HT-29 (cell line): ENCODE measurements at places on chromosomes 6 and 20. TPM values are rescaled to one million over a fixed set of nuclear protein-coding genes. Genes with fewer than 3 reads are reported as not detected.

- no peak for DNase-seq
Observed at GRCh38 chr6:104995989-104996617, 39.2 kb downstream of the LIN28B start.

GRCh38 chr6:119280668-119281067, 68.9 kb downstream of the MAN1A1 start:
- no peak for DNase-seq

- no peak for DNase-seq
Observed at GRCh38 chr6:41887331-41887751, 7.8 kb downstream of the USP49 start.

GRCh38 chr6:157682856-157683481, 140.1 kb upstream of the SNX9 start:
- DNase-seq, result no peak

GRCh38 chr6:89887452-89888137, 6.7 kb upstream of the GJA10 start:
- no peak for DNase-seq

CALHM4 gene
- total RNA-seq, result not detected in 2 replicates

FILIP1 gene
- not detected in 2 replicates for total RNA-seq

BNIP5 gene
- total RNA-seq, result 3.6 and 4.6 TPM in 2 replicates
